ENCODE measurements at places on chromosomes 12 and 14. TPM values are rescaled to one million over a fixed set of nuclear protein-coding genes. Genes with fewer than 3 reads are reported as not detected.

The BTG1 gene
- total RNA-seq, result 14.0 TPM

The BCL2L2 gene
- total RNA-seq, result 16.8 TPM

The INSM2 gene
- total RNA-seq, result not detected

The LRRK2 gene
- total RNA-seq, result 4.8 TPM

The NTS gene
- total RNA-seq, result not detected

The LTBP2 gene
- 40.1 TPM for total RNA-seq

The ZNF891 gene
- total RNA-seq, result 1.1 TPM

The GDF3 gene
- not detected for total RNA-seq

The DNAI7 gene
- not detected for total RNA-seq

The TEP1 gene
- 20.1 TPM for total RNA-seq

The OR6S1 gene
- total RNA-seq, result not detected

The AKAP3 gene
- total RNA-seq, result 1.1 TPM

The SIX6 gene
- not detected for total RNA-seq

The SLC25A21 gene
- 1.1 TPM for total RNA-seq

The REP15 gene
- 6.3 TPM for total RNA-seq

The SYT10 gene
- not detected for total RNA-seq

The TMX1 gene
- total RNA-seq, result 53.6 TPM

The ZC2HC1C gene
- 0.98 TPM for total RNA-seq

The ACSM4 gene
- total RNA-seq, result not detected

The SLC5A8 gene
- not detected for total RNA-seq

The SPTB gene
- not detected for total RNA-seq

The PTPRQ gene
- total RNA-seq, result 2.2 TPM

The CLMN gene
- 6.6 TPM for total RNA-seq

The RERGL gene
- total RNA-seq, result not detected

The EXOC5 gene
- total RNA-seq, result 61.6 TPM

The SMCO2 gene
- not detected for total RNA-seq

The SDR9C7 gene
- not detected for total RNA-seq

The NR2C1 gene
- 24.4 TPM for total RNA-seq

The MORN3 gene
- total RNA-seq, result 0.20 TPM

The TTC7B gene
- 22.7 TPM for total RNA-seq

The PARPBP gene
- total RNA-seq, result 20.5 TPM

The TAS2R14 gene
- total RNA-seq, result 3.7 TPM

The CIROP gene
- not detected for total RNA-seq

The SERPINA9 gene
- not detected for total RNA-seq

The AMHR2 gene
- total RNA-seq, result not detected

The KRT71 gene
- not detected for total RNA-seq

The LGMN gene
- 39.3 TPM for total RNA-seq

The RHEBL1 gene
- total RNA-seq, result 0.39 TPM

The RILPL1 gene
- 11.7 TPM for total RNA-seq

The PDE3A gene
- total RNA-seq, result 0.39 TPM

The FAM181A gene
- total RNA-seq, result not detected

The ALG10B gene
- total RNA-seq, result 4.4 TPM

The NT5DC3 gene
- total RNA-seq, result 11.7 TPM

The PLCZ1 gene
- not detected for total RNA-seq

The C12orf50 gene
- not detected for total RNA-seq

The DEPDC4 gene
- 2.2 TPM for total RNA-seq

The SART3 gene
- total RNA-seq, result 55.3 TPM

The DDX47 gene
- 60.6 TPM for total RNA-seq

The CARMIL3 gene
- total RNA-seq, result not detected

The AKT1 gene
- total RNA-seq, result 182 TPM

The TRPV4 gene
- total RNA-seq, result 0.59 TPM

The RNU4-1 gene
- under 0.01 TPM for total RNA-seq

The BHLHE41 gene
- 1.1 TPM for total RNA-seq

The ADAMTS20 gene
- not detected for total RNA-seq

The ELK3 gene
- total RNA-seq, result 46.3 TPM

The PRIMA1 gene
- not detected for total RNA-seq

Data from subcutaneous preadipocyte (primary cell).